ENCODE measurements at places on chromosomes 2 and 18.
A peak's percentile ranks its signal among the peaks of the same experiment; 100 is the strongest.

GRCh38 chr2:128245813-128246212 is 72.9 kb downstream of the HS6ST1 start:
- no peak for DNase-seq

DNA sequence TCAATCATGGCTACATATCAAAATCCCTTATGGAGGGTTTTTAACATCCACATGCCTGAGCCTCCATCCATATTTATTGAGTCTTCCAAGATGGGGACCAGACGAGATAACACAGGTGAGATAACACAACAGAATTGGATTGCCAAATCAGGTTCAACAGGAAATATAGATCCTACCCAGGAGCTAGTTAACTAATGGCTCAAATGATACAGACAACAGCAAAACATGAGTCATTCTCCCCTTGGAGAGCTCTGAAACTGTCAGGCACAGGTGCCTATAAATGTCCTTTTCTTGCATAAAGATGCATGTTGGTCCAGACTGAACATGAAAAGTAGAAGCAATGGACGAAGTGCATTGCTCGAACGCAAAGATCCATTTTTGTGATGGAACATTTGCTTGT is 202.2 kb downstream of the CDH20 start:
- no peak for DNase-seq

DNA sequence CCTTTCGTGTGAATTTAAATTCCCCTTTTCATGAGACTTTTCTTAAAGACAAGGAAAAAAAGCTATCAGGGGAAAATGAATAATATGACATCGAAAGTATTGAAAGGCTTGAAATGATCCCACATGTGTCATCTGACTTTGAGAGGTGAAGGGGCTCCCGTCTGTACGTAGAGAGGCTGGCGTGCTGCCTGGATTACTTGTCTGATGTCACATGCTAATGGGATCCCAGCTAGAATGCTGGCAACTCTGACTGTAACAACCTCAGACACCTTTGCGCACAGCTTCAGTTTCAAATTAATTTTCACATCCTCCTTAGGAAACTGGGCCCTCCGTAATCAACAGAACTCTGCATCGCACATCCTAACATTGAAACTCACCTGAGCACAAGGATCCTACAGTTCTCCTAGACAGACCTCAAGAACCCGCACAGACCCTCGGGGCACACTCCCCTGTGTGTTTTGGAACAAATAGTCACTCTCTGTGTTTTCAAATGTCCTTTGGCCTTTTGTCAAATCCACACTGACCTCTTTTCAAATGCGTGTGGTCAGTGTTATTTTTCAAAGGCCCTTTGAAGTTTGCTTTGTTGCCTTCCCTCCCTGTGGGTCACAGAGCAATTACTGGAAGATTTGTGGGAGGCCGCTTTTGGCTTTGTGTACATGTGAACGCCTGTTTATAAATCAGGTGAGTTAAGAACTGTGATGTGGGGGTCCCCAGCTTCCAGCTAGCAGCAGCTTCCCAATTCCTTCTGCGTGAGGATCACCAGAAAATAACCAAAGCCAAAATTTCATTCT is 65.9 kb downstream of the IL1R2 start:
- no peak for DNase-seq

DNA sequence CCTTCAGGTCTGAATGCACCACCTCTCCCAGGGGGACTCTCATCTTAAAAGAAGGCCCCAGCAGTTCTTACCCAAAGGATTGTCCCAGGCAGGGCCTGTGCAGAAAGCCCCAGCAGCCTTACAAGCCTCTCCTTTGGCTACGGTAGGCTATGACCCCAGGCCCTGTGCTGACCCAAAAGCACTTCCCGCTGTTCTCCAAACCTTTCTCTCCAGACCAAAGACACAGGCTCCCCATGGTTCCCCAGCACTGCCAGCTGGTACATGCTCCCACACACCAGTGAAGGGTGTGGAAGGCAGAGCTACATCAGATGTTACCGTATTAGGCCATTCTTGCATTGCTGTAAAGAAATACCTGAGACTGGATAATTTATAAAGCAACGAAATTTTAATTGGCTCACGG is 35.4 kb downstream of the LBH start:
- no peak for DNase-seq

DNA sequence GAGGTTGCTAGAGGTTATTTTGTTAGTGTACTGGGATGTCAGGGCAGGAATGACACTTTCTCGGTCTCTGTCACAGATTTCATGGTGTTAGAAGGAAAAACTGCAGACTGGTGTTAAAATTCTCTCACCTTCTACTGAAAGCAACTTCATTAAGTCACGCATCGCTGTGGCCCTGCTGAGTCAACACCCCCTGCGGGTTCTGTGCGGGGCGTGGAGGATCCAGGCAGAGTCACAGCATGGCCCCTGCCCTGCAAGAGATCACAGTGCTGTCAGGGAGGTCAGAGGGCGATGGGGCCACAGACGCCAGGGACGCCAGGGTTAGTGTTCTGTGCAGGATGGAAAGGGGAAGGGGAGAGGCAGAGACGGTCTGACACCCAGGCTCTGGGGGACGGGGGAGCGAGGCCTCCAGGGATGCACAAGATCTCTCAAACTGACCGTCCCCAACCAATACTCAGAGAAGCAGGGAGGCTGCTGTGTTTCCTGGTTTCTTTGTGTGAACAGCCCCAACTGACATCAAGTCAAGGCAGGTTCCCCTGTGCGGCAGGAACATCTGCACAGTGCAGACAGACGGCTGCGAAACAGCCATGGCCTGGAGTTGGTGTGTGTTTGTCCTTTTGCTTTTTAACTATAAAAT is 354.9 kb upstream of the SALL3 start:
- no peak for DNase-seq

- no peak for DNase-seq
Measured at GRCh38 chr2:23456396-23456795, 71.4 kb downstream of the KLHL29 start.

- peak; percentile 86 for DNase-seq
Measured at GRCh38 chr2:69386789-69387734, at the start of gene GFPT1. GFPT1 (minus strand) TSS chr2:69387227; CDS start chr2:69387071, 156 bp downstream.

GRCh38 chr2:207252979-207253645 is 87.4 kb upstream of the KLF7 start:
- no peak for DNase-seq

- no peak for DNase-seq
Measured at GRCh38 chr18:31371989-31372388, 4.6 kb upstream of the DSG4 start.

DNA sequence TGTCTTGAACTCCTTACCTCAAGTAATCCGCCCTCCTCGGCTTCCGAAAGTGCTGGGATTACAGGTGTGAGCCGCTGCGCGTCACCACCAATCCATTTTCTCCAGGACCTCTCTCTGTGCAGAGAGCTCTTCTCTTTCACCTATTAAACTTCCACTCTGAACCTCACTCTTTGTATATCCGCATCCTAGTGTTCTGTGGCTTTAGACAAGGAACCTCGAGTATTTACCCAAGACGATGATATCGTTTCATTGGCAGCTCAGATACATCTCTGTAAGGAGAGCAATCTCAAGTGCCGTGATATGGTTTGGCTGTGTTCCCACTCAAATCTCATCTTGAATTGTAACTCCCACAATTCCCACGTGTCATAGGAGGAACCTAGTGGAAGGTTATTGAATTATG is 15.1 kb upstream of the WDR33 start:
- DNase-seq, result no peak

GRCh38 chr2:109378682-109379081 is 235.1 kb downstream of the SEPTIN10 start:
- no peak for DNase-seq

DNA sequence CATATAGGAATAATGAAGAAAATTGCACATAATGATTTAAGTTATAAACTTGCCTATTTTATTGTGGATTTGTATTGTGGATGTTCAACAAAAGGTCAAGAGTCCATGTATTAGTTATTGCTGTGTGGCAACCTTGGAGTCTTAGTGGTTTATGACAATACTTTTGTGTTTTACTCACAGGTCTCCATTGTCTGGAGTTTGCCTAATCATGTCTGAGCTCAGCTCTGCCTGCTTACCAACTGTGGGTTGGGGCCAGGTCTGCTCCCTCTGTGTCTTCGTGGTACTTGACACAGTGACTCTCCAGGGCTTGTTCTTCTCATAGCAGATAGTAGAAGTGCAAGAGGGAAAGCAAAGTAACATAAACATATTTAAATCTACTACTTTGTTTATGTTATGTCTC is 382.5 kb downstream of the CBLN2 start:
- DNase-seq, result no peak

DNA sequence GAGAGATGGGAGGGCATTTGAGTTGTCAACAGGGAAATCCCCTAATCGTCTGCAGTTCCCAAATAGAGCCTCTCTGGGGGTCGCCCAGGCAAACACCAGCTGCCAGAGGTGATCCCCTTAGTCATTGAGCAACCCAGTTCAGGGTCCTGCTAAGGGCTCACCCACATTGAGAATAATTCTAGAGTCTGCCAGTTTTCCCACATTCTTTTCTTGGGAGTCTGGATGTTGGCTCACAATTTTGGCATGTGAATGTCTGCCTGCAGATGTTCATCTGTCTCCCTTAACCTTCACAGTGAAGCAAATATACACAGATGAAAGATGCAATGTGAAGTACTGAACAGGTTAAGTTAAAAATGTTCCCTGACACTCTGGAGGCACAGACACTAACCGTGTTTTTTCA is 11.4 kb upstream of the SMIM21 start:
- DNase-seq, result no peak

GRCh38 chr2:72008608-72009007 is 139.1 kb downstream of the CYP26B1 start:
- DNase-seq, result no peak

DNA sequence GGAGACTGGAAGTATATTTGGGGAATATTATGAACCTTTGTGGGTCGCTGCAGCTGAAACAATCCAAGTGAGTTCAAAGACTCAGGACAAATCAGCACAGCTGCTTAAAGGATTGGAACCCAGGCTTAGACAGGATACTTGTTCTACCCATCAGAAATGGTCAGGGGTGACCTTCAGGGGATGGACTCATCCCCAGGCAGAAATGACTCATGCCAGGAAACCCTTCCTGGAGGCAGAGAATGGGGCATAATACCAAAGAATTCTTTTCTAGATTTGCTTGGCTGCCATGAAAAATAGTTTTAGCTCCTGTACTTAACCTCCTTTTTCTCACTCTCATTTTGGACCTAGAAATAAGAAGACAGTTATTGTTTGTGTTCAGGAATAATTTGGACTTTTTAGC is 425.5 kb downstream of the TSN start:
- DNase-seq, result no peak

GRCh38 chr18:38526922-38527321 is 961.3 kb upstream of the CELF4 start:
- no peak for DNase-seq

GRCh38 chr2:25073025-25073424 is 31.1 kb downstream of the EFR3B start:
- DNase-seq, result no peak

DNA sequence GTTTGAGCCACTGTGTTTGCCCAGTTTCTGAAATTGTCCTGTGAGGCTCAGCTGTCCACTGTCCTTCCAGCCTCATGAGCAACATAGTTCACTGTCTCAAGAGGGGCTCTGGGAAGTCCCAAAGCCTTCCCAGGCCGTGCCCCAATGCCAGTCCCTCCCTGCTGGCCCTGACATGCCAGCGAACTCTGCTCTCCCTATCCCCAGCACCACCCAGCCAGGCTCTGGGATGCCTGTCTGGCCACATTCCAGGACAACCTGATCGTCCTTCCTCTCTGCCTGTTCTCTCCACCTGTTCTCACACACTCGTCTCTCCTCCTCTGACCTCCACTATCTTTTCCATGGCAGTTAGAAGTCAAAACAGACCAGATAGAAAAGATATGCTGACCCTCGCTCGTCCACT is 278.0 kb upstream of the ID2 start:
- DNase-seq, result no peak

DNA sequence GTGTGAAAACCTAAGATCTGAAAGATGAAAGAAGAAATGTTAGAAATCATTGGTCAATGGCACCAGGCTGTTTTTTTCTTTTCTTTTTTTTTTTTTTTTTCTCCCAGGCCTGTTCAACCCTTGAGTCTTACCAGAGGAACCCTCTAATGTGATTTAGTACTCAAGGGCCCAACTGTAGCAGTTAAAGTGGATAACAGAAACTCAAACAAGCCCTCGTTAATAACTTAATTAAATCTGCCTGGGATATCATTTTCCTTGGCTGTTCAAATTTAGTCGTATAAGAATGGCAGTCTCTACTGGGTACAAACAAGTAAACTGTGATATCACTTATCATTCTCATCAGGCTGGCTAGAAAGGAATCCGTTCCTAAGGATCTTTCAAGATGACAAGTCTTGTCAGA is 16.5 kb downstream of the ARL4C start:
- no peak for DNase-seq

DNA sequence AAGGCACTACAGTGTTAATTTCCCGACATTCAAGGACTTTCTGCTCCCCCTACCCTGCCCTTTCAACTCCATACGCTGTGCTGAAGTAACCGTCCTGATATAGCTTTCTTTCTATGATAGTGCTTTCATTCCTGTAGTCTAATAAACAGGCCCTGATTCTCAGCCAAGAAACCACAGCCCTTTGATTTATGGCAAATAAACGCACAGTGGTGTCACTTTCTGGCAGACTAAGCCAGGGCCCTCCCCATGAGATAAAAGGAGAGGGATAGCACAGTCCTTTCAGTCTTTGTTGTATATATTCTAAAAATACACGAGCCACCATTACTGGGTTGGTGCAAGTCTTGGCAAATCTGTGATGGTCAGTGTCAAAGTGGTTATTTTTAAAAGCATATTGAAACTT is 291.2 kb downstream of the ALPK2 start:
- DNase-seq, result no peak
